ENCODE measurements at places on chromosomes 2 and 18.

GRCh38 chr2:231418820-231419640, 23.5 kb downstream of the B3GNT7 start:
- no peak for DNase-seq

- DNase-seq: no peak
Measured at GRCh38 chr18:73563901-73564472, 583.6 kb downstream of the FBXO15 start.

GRCh38 chr2:7539760-7540159, 622.5 kb downstream of the RNF144A start:
- DNase-seq: no peak

- no peak for DNase-seq
Measured at GRCh38 chr2:132416723-132417395, at the start of gene GPR39. GPR39 (plus strand) TSS chr2:132416805.

DNA sequence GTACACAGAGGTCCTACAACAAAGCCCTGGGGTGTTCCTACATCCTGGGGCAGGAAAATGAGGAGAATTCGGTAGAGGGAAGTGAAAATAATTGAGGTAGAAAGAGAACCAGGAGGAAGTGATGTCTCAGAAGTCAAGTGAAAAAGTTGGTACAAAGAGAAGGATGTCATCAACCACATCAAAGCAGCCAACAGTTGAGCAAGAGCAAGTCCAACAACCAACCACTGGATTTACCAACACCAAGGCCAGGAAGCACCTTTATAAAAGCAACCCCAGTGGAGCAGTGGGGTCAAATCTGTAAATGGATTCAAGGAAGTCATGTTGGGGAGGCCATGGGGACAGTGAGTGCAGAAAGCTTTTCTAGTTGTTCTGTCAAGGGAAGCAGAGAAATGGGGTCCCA, 360.4 kb downstream of the ZNF516 start:
- no peak for DNase-seq

- no peak for DNase-seq
Measured at GRCh38 chr2:73611867-73612266, 30.4 kb downstream of the NAT8 start.

- no peak for DNase-seq
Measured at GRCh38 chr2:184498936-184499335, 99.4 kb upstream of the ZNF804A start.
